ENCODE measurements at places on chromosomes 7 and 10.

DNA sequence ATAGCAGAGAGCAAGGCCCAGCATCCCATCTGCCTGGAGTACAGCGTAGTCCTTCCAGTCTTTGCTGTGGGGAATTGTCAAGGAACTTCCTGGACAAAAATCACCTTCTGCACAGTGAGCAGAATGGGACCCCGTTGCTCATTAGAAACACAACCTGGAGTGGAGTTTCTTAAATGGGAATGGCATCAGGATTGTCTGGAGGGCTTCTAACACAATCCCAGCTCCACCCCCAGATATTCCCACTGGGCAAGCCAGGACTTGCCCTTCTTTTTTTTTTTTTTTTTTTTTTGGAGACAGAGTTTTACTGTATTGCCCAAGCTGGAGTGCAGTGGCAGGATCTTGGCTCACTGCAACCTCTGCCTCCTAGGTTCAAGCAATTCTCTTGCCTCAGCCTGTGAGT lies 356.4 kb downstream of the GALNT17 start:
- no peak for DNase-seq

DNA sequence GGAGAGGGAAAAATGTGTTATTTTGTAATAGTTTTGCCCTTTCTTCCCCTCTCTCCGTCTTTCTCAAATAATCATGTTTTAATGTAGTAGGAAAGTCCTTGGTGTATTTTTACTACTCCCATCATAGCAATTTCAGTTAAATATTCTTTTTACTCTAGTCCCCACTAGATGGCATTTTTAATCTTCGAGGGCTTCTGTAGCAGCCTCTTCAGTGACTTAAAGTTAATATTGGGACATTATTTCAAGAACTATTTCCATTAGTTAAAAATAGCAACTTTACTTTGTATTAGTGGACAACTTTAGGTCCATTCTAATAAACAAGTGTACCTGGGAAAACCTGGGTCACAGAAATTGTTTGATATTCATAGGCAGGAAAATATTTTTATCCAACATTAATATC lies 23.0 kb downstream of the EDRF1 start:
- no peak for DNase-seq

- no peak for DNase-seq
These were observed 21.4 kb downstream of the CREB5 start for GRCh38 chr7:28433699-28434219.

- no peak for DNase-seq
These were observed 269.0 kb downstream of the SNX10 start for GRCh38 chr7:26560526-26561256.

GRCh38 chr10:70124415-70124814 lies 8.2 kb downstream of the AIFM2 start:
- no peak for DNase-seq

- no peak for DNase-seq
These were observed 172.7 kb downstream of the SND1 start for GRCh38 chr7:127824682-127825081.

DNA sequence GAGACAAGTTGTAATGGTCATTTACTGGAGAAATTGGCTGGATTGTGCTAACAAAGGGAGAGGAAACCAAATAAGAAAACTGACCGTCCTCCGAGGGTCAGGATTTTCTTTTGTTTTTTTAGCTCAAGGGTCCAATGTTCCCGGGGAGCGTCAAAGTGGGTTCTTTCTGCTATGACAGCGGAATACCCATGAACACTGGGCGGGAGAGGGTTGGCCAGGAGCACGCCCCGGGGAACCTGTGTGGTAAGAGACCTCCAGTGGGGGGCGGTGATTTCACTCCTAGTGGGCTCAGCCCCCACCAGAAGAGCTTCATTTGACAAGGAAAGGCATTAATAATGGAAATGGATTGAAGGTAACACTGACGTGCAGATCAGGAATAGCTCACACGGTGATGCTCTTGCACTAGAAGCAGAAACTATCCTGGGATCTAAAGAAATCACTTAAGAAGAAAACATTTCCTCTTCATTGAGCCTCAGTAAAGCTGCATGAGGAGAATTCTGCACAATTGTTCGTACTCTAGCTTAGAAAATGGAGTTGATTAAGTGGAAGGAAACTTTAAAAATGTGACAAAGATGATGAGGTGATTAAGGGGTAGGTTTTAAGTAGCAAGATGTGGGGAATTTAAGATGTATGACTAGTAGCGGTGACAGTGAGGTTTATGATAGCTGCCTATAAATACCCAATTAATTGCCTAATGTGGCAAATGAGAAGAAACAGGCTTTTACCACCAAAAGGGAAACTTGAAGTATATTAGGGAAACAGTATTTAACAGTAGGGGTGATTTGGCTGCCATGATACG lies 627.2 kb downstream of the SUGCT start:
- DNase-seq = no peak

DNA sequence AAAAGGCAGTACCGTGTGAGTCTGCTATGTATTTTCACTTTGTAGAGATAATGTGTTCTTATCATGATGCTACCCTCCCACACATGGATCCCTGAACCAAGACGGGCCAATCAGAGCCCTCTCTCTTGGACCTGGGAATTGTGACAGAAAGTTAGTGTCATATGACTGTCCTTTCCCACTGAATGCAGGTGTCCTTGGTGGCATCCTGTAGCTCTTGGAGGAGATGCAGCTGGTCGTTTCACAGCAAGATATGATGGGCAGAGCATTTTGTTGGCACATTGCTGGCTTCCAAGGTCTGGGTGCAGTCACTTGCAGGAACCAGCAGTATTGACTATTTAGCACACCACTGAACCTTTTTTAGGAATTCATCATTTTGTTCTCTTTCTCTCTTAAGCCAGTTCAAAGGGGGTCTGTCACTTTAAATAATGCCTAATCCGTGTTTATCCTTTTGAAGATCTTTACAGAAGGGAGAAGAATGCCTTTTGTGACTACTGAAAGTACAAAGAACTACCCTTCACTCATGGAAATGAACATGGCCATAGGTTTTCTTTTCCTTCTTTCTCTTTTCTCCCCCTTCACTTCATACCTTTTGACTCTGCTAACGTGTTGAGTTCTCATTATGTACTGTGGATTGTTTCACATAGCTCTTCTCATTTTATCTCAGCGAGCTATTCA lies 125.1 kb downstream of the PLXDC2 start:
- DNase-seq = no peak

DNA sequence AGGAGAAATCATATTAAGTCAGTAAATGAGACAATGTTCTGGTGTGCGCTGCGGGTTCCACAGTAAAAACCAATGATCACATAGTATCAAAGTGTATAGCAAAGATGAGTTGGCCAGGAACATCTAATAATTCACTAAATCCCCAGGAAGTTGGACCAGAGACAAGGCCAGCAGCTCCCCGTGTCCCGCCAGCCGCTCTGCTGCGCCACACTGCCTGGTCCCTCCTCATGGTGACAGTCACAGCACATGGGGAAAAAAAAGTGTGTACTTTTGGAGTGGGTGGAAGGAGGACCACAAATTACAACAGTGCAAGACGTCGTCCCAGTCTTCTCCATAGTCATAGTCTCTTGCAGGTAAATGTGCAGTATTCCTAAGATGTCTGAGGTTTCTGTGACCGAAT lies 239.0 kb upstream of the RNF32 start:
- no peak for DNase-seq

- peak; percentile 44 for DNase-seq
These were observed 426.3 kb upstream of the POT1 start for GRCh38 chr7:125355899-125356298.

DNA sequence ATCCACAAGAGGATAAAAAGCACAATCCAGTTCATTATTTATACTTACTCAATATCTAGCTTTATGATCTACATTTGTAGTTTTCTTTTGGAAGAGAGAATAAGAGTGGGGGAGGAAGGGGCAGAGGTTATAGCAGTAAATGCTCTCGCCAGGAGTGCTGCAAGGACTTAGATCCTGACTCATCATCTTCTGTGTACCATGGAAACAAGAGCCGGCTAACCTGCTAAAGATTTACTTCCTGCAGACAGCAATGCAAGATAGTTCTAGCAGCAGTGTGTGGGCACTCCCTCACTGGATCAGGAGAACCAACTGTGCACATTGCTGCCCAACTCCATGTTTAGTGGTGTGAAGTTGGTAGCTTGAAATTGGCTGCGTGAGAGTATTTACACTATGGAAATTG lies 47.7 kb upstream of the TRIL start:
- DNase-seq = no peak

DNA sequence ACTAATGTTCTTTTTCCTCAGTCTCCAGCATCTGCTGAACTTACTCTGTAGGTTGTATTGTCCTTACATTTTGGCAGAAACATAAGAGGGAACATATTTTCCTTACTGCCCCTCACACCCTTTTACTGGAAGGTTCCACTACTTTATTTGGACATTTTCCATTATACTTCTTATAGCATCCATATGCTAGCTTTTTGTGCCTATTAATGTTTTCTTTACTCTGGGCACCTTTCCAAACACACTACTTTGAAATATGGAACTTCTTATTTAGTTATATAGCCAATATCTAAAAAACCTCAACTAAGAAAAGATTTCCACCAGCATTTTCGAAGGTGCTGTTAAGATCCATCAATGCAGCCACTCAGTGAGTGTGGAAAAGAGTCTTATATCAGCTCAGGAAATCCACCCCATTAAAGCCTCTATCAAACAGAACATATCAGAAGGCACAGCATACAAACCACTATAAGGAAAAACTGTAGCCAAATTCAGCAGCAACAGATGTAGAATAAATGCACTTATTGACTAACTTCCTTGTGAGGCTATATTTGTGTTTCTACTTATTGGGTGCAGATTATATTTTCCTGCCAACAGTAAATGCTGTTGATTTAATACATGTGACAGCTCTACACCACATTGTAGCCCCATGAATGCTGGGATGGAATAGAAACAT lies 272.5 kb upstream of the SEMA3E start:
- DNase-seq = no peak

- DNase-seq = no peak
These were observed 139.0 kb upstream of the GDF10 start for GRCh38 chr10:47160967-47161366.

DNA sequence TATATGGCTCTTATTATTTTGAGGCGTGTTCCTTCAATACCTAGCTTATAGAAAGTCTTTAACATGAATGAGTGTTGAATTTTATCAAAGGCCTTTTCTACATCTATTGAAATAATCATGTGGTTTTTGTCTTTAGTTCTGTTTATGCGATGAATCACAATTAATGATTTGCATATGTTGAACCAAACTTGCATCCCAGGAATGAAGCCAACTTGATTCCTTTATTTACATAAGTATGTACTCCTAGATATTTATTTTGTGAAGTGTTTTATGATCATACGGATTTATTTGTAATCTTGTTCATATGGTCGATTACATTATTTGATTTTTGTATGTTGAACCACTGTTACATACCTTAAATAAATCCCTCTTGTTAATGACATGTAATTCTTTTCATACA lies 244.3 kb upstream of the KCND2 start:
- DNase-seq = no peak

DNA sequence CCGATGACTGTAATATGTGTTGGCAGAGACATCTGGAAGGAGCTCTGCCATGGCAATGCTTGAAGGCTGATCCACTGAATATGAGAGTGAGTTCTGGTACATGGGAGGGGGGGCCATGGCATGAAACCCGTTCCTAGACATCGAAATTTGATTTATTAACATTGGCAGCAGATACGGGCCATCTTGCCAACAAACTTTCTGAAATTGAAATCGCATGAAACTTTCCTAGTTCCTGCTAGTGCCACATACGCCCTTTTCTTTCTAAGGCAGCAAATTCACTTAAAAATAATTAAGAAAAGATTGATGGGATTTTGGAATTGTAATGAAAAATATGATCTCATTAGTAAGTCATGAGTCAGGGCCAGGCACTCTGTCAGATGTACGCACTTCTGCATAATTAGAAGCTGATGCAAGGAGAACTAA lies 91.8 kb upstream of the KMT2C start:
- DNase-seq = no peak

GRCh38 chr10:131650771-131651673 lies 249.8 kb upstream of the PPP2R2D start:
- DNase-seq = no peak

DNA sequence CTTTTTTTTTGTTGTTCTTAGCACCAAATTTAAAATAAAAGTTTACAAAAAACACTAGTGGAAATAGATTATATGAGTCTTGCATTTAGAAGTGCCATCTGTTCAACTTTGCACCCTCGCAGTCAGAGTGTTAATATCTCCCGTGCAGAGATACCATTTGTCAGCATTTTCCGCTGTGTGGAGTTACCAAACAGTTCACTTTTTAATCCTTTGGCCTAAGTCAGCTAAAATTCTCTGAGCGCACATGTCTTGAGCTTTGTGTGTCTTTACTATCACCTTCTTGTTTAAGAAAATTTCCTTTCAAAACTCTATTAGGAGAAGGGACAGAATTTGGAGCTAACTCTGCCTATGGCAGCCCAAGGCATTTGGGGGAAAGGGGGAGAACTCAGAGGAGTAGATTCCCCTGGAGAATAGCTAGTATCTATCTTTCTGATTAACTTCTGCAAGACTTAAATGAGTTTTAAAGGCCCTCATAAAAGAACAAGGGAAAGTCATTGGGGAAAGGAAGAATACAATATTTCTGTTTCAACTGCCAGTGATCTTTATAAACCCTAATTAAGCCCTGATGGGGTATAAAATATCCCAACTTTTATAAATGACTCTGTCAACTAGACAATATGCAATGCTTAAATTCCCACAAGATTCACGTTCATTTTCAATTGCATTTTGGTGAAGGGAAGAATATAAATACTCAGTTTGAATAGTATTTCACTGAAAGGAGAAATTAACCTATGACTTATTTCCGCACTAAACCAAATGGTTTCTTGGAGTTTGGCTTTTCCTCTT lies 114.9 kb upstream of the RAB11FIP2 start:
- no peak for DNase-seq

GRCh38 chr7:102287111-102287980 lies 678 bp downstream of the SH2B2 start:
- no peak for DNase-seq

DNA sequence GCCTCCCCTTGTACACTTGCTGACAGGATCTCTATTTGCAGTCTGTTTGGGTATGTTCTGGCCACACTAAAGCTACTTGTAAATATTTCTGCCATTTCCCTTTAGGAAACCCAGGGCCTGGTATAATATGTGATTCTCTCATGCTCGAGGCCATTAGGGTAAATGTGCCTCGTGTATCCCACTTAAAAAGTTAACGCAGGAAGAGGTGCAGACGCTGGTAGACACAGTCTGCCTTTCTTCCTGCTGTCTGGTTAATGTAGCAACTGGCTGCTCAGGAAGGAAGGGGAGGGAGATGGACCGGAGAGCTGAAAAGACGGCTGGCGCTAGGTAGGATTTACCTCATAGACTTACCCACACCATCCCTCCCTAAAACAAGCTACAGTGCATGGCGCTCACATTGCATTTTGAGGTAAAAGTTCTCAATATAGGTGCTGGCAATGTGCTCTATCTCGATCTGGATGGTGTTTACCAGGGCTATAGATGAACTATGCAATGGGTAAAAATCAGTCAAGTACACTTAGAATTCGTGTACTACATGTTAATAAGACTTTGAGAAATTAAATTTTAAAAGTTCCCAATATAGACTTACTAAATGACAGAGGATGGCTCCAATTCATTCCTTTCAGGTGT lies 125.9 kb downstream of the JAZF1 start:
- DNase-seq = no peak

- no peak for DNase-seq
These were observed 563.3 kb upstream of the SORCS1 start for GRCh38 chr10:107727767-107728317.

Measured in endothelial cell (in vitro differentiated cells).